ENCODE measurements at places on chromosomes 6 and 20.

DNA sequence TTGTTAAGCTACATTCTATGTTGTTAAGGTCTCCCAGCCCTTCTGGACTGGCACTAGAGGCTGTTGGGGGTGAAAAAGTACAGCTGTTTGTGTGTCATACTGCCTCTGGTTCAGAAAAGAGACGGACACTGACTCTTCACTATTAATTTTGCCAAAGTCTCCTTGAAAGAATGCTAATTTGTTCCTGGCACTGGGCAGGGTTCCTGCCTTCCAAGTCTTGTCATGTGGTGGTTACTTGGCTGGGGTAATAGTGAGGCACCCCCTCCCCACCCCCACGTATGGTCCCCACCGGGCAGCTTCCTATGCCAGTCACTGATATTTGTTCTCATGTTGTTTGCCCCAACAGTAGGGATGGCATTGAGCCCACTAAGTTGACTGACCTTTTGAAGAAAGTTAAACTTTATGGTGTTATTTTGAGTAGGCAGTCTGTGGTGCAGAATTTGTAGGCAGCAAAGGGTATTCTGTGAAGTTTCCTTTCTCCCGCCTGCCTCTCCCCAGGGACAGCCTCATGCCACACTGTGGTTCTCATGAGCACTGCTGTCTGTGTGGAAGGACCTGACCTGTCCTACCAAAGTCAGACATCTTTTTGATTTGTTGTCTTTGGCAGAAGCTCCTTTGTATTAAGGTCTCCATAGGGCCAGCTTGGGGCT lies 8.7 kb downstream of the CDS2 start:
- no peak for DNase-seq

DNA sequence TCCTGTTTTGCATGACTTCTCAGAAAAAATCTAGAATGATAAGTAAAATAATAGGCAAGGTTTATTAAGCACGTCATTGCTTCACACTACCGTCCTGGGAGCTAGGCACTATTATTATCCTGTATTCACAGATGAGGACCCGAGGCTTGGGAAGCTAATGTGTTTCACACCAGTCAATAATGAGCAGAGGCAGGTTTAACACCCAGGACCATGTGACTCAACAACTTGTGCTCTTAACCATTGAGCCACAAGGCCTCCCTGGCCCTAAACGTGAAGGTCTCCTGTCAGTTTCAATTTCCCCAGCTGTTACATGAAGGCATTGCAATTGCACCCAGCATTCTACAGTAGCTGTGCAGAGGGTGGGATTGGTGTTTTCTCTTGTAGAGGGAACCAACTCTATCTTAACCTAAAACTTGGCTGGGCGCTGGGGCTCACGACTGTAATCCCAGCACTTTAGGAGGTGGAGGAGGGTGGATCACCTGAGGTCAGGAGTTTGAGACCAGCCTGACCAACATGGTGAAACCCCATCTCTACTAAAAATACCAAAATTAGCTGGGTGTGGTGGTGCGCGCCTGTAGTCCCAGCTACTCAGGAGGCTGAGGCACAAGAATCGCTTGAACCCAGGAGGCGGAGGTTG lies 191.2 kb downstream of the BCAS1 start:
- DNase-seq: no peak

GRCh38 chr20:5822569-5822968 lies 72.4 kb downstream of the SHLD1 start:
- no peak for DNase-seq

DNA sequence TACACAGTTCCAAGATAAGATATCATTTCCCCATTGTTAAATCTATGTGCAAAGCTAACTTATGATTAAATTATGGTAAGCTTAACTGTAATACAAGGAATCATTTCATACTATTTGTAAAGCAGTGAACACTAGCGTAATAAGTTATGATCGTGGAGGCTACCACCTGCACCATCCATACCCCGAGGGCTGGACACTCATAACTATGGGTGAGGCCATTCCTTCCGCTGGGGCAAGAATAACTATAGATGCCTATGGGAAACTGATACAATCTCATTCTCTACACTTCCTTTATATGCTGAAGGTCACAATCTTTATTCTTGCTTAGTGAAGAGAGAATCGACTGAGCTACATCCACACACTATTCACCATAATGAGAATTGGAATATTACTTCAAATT lies 916.0 kb upstream of the FLRT3 start:
- DNase-seq: no peak

DNA sequence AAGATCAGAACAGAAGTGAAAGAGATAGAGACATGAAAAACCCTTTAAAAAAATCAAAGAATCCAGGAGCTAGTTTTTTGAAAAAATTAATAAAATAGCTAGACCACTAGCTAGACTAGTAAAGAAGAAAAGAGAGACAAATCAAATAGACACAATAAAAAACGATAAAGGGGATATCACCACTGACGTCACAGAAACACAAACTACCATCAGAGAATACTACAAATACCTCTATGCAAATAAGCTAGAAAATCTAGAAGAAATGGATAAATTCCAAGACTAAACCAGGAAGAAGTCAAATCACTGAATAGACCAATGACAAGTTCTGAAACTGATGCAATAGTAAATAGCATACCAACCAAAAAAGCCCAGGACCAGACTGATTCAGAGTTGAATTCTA lies 29.6 kb upstream of the SENP6 start:
- no peak for DNase-seq

GRCh38 chr6:89347825-89348224 lies 4.7 kb downstream of the UBE2J1 start:
- no peak for DNase-seq

DNA sequence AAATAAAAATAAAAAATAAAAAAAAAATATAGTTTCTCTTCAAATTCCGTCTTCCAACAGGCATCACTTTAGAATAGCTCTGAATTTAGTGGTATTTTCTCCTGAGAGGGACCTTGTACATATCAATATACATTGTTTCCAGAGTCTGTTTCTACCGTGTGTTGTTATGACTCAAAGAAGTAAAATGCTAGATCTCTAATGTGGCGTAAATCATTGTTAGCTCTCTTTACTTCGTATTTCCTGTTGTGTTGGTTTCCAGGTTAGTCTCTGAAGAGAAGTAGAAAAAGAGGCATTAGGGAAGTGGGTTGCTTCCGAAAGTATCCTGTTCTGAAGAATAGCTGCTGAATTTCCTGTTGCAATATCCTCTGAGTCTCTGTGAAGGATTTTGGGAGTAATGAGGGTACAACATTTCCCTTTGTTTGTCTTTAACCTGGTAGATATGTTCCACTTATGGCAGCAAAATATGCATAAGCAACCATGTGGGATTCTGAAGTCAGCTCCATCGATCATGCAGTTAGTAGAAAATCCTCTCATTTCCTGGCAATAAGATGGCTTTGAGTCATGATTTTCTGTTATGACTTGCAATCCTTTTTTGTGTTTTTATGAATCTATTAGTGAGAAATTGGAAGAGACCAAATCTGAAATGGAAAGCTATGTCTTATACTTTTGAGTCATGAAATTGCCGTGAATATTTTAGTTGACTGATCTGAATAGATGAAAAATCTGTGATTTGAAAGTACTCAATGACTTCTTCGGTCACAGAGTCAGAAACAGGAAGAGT lies 42.0 kb upstream of the MCHR2 start:
- DNase-seq: no peak

GRCh38 chr6:81856872-81857271 lies 104.4 kb upstream of the TENT5A start:
- no peak for DNase-seq

GRCh38 chr6:49339096-49339495 lies 124.0 kb downstream of the MMUT start:
- no peak for DNase-seq

DNA sequence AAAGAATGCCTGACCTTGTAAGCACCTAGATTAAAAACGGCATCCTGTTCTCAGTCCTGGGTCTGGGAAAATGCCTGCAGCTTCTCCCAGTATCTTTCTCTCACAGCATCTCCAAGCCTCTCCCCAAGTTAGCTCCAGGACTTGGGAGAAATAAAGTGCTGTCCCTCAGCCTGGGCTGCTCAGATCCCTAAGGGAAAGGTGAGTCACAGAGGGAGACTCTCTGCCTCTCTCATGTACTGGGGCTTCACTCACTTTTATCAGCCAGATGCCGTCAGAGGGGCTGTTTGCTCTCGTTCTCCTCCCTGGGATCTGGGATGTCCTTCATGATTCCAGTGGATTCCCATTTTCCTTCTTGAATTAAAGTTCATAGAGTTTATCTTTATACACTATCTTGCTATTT lies 293.6 kb downstream of the COL12A1 start:
- DNase-seq: no peak
